ENCODE measurements at places on chromosomes 1 and 21.

DNA sequence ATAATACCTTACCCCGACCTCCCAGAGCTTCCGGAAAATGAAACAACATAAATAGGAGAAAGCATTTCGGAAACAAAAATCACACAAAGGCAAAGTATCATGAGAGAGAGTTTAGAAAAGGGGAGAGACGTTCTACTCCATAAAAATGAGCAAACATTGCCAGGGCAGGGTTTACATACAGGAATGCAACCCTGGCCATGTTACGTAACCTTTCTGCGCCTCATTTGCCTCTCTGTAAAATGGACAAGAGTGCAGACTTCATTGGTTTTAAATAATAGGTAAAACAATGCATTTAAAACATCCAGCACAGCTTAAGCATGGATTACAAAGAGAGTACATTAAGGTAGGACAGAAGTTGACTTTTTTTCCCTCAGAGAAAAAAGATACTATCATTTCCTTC, 45.6 kb downstream of the PHC2 start:
- H3K4me3 ChIP-seq: no peak overlapping the region
- no peak for DNase-seq
- H3K4me1 ChIP-seq: no peaks in the 10 kb centered on the region
- no peaks in the 10 kb centered on the region for H3K27me3 ChIP-seq

DNA sequence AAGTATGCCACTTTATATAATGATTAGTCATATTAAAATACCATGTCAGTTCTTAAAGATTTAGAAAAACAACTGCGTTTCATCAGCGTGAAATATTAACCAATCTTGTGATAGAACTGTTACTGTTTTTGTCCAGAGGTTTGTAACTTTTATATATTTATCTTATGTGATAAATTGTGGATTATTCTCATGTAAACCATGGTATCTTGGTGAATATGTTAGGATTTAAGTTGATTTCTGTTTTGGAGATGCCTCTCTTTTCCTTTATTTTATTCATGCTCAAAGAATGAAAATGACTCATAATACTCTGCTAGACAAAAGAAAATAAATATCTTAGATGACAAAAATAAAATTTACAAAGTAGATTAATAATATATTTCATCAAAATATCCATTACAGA, 88.4 kb downstream of the ADGRL4 start:
- H3K4me3 ChIP-seq: no peak overlapping the region
- no peak for DNase-seq
- H3K4me1 ChIP-seq: no peaks in the 10 kb centered on the region

DNA sequence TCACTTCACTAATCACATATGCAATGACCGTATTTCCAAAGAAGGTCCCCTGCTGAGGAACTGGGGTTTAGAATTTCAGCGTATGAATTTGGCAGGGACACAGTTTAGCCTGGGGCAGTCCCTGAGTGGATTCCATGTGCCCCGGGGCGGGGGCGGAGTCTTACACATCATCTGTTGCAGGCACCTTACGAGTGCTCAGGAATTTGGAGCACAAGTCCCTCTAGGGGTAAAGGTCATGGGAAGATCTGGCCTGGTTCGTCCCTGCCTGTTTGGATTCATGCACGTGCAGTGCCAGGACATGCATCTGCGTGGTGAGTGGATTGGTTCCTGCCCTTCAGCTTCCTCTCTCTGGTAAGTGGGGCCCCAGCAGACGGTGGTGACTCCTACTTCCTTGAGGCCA, 208.3 kb upstream of the C1orf174 start:
- no peak overlapping the region for H3K4me3 ChIP-seq
- no peaks in the 10 kb centered on the region for H3K36me3 ChIP-seq
- no peaks in the 10 kb centered on the region for H3K27me3 ChIP-seq

- H3K36me3 ChIP-seq: no peaks in the 10 kb centered on the region
- H3K4me3 ChIP-seq: no peak overlapping the region
- H3K4me1 ChIP-seq: peaks cover 12% of the 10 kb centered on the region
- no peaks in the 10 kb centered on the region for H3K27me3 ChIP-seq
These were observed 25.5 kb upstream of the ITPKB start for GRCh38 chr1:226764533-226764932.

GRCh38 chr1:243550276-243550675, 294.4 kb downstream of the SDCCAG8 start:
- H3K36me3 ChIP-seq: no peaks in the 10 kb centered on the region
- DNase-seq: no peak
- no peak overlapping the region for H3K27ac ChIP-seq
- H3K27me3 ChIP-seq: no peaks in the 10 kb centered on the region
- no peaks in the 10 kb centered on the region for H3K4me1 ChIP-seq

- H3K27ac ChIP-seq: no peak overlapping the region
- no peaks in the 10 kb centered on the region for H3K36me3 ChIP-seq
- no peak for DNase-seq
These were observed 534.5 kb downstream of the USP25 start for GRCh38 chr21:16264319-16264718.

GRCh38 chr1:62022382-62022983, 172.2 kb upstream of the L1TD1 start:
- no peaks in the 10 kb centered on the region for H3K4me1 ChIP-seq
- DNase-seq: no peak
- no peak overlapping the region for H3K4me3 ChIP-seq
- no peak overlapping the region for H3K27ac ChIP-seq
- H3K36me3 ChIP-seq: no peaks in the 10 kb centered on the region

DNA sequence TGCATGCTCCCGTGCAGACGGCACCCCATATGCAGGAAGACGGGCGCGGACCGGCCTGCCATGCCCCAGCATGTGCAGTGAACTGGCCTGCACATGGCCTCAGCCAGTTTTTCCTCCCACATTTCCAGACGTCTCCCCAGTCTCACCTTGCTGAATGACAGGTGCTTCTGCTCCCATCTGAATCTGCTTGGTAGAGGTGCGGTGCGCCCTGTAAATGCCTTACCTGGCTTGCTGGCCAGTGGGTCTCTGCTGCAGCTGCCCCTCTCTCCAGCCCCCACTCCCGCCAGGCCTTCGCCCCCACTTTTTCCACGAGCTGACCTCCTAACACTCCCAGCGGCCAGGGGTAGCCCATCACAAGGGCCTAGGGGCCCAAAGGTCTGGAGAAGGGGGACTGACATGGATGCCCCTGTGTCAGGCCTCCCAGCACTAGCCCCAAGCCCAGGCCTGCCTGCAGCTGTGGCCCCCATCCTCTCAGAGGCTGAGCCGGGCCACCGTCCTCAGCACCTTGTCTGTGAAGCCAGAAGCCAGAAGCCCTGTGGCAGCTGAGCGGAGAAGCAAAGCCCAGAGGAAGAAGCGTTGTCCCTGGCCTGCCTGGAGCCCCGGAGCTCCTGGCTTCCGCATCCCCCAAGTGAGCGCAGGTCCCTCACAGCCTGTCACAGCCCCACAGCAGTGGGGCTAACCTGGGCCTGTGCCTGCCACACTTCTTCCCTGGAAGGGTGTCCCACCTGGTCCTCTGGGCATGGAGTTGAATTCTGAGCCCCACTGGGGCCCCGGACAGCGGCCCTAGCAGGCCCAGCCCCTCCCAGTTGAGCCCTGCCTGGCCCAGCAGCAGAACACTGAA, 3.7 kb upstream of the SLC19A1 start:
- no peaks in the 10 kb centered on the region for H3K36me3 ChIP-seq
- H3K27ac ChIP-seq: no peak overlapping the region
- peaks cover 2% of the 10 kb centered on the region for H3K4me1 ChIP-seq
- no peak overlapping the region for H3K4me3 ChIP-seq

DNA sequence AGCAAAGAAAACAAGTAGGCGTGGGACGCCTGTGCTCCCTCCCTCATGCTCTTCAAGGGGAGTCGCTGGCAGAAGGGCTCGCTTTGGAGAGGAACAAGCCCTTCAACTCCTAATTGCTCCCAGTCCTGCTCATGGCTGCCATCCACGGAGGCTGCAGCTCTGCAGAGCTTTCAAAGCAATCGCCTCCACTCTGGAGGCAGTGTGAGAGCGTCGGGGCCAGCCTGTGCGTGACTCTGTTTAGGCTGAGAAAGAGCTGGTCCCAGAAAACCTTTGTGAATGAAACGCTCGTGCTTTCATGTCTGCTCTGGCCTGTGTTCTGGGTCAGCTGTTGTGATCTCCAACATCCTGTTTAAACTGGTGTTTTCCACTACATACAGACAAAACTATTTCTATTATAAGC, 23.9 kb upstream of the RUNX1 start:
- no peak overlapping the region for H3K27ac ChIP-seq
- H3K27me3 ChIP-seq: peaks cover 2% of the 10 kb centered on the region
- H3K4me3 ChIP-seq: no peak overlapping the region
- DNase-seq: no peak
- no peaks in the 10 kb centered on the region for H3K4me1 ChIP-seq

GRCh38 chr1:44405031-44405797, at the start of gene RNF220:
TSS of gene RNF220 (plus strand) at chr1:44405255.
- H3K36me3 ChIP-seq: no peaks in the 10 kb centered on the region
- no peak within 1 kb of the TSS for H3K27ac ChIP-seq
- H3K27me3 ChIP-seq: peaks cover 37% of the 10 kb centered on the region
- DNase-seq: peak; percentile 93
- H3K4me3 ChIP-seq: peak within 1 kb of the TSS; percentile 75
- peaks cover 2% of the 10 kb centered on the region for H3K4me1 ChIP-seq

GRCh38 chr1:239233626-239234025, 152.7 kb upstream of the CHRM3 start:
- H3K4me3 ChIP-seq: no peak overlapping the region
- peak; percentile 45 for DNase-seq
- H3K4me1 ChIP-seq: peaks cover 3% of the 10 kb centered on the region
- H3K27me3 ChIP-seq: no peaks in the 10 kb centered on the region
- H3K27ac ChIP-seq: no peak overlapping the region

DNA sequence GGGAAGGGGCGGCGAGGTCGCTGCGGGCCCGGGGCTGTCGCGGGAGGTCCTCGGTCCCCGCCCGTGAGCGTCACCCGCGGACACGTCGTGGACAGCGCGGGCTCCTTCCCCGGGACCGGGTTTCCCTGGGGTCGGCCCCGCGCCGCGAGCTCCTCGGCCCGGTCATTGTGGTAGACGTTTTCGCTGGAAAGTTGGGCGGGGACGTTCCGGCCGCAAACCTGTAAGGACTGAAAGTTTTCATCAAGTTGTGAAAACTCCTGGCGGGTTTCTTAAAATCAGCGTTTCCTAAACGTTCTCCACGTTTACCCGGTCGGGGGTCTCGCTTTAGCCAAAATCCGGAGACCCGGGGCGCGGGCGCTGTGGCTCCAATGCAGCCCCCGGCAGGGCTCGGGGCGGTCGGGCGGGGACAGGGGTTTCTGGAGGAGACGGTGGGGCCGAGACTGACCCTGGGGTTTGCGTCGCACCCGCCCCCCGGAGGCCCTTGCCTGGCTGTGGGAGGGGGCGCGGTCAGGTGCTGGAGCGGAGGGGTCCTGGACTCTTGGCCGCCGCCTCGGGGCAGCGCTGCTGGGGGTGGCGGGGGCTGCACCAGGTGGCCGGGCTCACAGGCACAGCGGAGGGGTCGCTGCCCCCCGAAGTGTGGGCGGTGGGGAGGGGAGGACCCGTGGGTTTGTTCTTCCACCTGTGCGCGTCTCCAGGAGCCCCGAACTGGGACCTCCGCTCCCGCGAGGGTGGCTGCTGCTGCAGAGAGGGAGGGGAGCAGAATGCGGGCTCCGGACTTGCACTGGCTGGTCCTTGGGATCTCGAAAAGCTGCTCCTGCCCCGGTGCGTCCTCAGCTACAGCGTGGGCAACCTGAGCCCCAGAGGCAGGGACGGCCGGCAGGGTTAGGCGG, 827 bp downstream of the PRKCZ start:
- H3K4me3 ChIP-seq: peak overlapping the region; percentile 66
- peak; percentile 33 for DNase-seq
- no peaks in the 10 kb centered on the region for H3K27me3 ChIP-seq
- no peaks in the 10 kb centered on the region for H3K4me1 ChIP-seq

DNA sequence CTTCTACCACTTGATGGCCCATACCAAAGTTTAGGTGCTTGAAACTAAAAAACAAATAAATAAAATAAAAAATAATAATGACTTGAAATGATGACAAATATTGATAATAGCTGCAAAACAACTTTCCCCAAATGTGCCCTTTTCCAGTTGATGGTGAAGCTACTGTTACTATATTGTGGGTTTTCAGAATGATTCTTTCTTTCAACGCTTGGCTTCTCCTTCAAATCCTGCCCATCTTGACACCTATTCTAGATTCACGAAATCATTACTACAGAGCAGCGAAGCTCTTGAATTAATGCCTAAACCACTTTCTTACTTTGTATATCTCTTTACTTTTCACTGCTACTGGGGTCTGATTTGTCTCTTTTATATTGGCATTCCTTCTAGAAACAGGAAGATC, 9.2 kb upstream of the C1orf141 start:
- DNase-seq: no peak
- no peak overlapping the region for H3K27ac ChIP-seq
- no peaks in the 10 kb centered on the region for H3K27me3 ChIP-seq
- no peaks in the 10 kb centered on the region for H3K4me1 ChIP-seq

- peak; percentile 82 for DNase-seq
- no peak overlapping the region for H3K4me3 ChIP-seq
- H3K4me1 ChIP-seq: peaks cover 2% of the 10 kb centered on the region
- no peaks in the 10 kb centered on the region for H3K36me3 ChIP-seq
- no peak overlapping the region for H3K27ac ChIP-seq
These were observed 4.0 kb upstream of the GPR3 start for GRCh38 chr1:27388337-27389005.

DNA sequence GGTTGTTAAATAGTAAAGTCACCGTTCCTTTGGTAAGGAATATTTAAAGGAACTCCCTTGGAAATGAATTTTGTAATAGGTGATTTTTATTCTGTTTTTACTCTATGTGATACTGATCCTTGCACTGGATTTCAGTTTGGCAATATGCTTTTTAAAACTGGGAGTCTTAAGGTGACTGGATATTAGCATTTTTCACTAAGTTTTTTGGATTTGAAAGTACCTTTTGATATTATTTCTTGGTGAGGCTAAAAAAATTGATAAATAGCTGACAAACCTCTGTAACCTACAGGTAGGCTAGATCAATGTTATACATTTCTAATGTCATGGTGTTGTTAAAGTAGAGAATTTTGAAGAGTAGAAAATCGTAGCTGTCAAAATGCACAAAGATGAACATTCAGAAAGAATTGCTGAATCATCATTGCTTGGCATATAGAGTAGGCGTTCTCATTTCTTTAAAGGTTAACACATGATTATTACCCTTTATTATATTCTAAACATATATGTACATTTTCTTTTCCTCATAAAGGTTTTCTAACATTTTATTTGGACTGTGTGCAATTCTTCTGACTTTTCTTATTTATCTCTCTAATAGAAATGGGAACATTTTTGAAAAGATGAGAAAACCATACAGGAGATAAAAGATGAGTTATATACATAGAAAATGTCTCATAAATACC, 1.5 kb upstream of the DNAJB4 start:
- no peaks in the 10 kb centered on the region for H3K36me3 ChIP-seq
- no peak overlapping the region for H3K27ac ChIP-seq
- no peaks in the 10 kb centered on the region for H3K4me1 ChIP-seq
- H3K4me3 ChIP-seq: no peak overlapping the region
- H3K27me3 ChIP-seq: no peaks in the 10 kb centered on the region

GRCh38 chr1:165795894-165796293, 27.2 kb upstream of the TMCO1 start:
- H3K27ac ChIP-seq: no peak overlapping the region
- H3K36me3 ChIP-seq: no peaks in the 10 kb centered on the region
- no peaks in the 10 kb centered on the region for H3K27me3 ChIP-seq
- H3K4me1 ChIP-seq: no peaks in the 10 kb centered on the region
- peak; percentile 76 for DNase-seq

GRCh38 chr1:237580726-237581125, 310.0 kb downstream of the ZP4 start:
- H3K27ac ChIP-seq: no peak overlapping the region
- no peaks in the 10 kb centered on the region for H3K27me3 ChIP-seq
- no peak overlapping the region for H3K4me3 ChIP-seq
- DNase-seq: no peak
- H3K36me3 ChIP-seq: no peaks in the 10 kb centered on the region

GRCh38 chr1:192880231-192880630, 71.4 kb downstream of the RGS2 start:
- H3K4me3 ChIP-seq: no peak overlapping the region
- no peak for DNase-seq
- H3K27me3 ChIP-seq: no peaks in the 10 kb centered on the region
- no peak overlapping the region for H3K27ac ChIP-seq

Measured in mesendoderm (in vitro differentiated cells).